ENCODE measurements at places on chromosomes 4 and X.

GRCh38 chr4:78749972-78750727 is 26.0 kb upstream of the BMP2K start:
- DNase-seq: peak; percentile 12

GRCh38 chr4:13615161-13615560 is 12.4 kb downstream of the BOD1L1 start:
- DNase-seq: no peak

- DNase-seq: no peak
Observed at GRCh38 chrX:115449742-115450141, 111.2 kb upstream of the PLS3 start.

DNA sequence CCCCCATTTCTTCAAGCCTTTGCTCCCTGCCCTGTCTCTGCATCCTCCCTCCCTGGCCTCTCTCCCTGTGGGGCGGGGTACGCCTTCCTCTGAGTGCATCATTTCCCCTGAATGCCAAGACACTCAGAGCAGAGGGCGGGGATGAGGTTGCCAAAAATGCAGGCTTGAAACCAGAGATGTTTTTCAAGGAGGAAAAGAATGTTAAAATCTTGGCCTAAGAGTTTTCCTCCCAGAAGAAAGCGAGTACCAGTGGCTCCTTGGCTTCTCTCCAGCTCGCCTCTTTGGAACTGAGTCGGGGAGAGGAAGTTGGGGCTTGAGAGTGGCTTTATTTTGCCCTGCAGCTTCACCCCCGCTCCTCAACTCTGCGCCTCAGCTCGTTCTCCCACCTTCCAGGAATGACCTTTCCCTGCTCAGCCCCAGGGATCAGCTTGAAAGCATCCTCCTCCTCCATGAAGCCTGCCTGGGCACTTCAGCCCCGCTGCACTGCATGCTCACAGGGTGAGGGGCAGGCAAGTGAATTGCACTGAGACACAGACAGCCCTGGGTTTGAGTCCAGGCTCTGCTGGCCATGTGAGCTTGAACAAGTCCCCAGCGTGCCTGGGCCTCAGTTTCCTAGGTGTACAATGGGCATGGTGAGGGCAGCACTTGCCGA is 57.5 kb upstream of the SORCS2 start:
- no peak for DNase-seq

- no peak for DNase-seq
Observed at GRCh38 chr4:75344915-75345314, 169.3 kb downstream of the RCHY1 start.

- DNase-seq: no peak
Observed at GRCh38 chrX:42505016-42505415, 272.9 kb downstream of the PPP1R2C start.

- DNase-seq: no peak
Observed at GRCh38 chr4:148330724-148331123, 111.5 kb downstream of the NR3C2 start.

GRCh38 chrX:65586491-65586890 is 51.9 kb upstream of the LAS1L start:
- no peak for DNase-seq

DNA sequence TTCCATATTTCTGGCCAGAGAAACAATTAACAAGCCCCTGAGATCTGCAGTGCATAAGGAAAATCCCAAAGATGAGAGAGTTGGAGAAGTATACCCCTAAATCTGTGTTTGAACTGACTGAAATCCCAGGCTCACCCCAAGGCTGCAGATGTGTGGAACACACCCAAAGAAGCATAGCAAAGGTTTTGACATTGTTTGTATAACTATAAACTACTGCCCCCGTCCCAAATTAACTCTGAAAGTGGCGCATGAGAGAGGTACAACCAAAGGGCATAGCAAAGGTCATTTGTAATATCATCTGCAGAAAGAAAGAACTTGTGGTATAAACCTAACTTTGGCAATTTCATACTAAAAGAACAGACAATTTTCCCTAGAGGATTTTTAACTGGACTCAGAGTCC is 157.9 kb downstream of the DCAF12L1 start:
- DNase-seq: no peak

- DNase-seq: no peak
Observed at GRCh38 chrX:22952010-22952409, 47.8 kb upstream of the DDX53 start.

DNA sequence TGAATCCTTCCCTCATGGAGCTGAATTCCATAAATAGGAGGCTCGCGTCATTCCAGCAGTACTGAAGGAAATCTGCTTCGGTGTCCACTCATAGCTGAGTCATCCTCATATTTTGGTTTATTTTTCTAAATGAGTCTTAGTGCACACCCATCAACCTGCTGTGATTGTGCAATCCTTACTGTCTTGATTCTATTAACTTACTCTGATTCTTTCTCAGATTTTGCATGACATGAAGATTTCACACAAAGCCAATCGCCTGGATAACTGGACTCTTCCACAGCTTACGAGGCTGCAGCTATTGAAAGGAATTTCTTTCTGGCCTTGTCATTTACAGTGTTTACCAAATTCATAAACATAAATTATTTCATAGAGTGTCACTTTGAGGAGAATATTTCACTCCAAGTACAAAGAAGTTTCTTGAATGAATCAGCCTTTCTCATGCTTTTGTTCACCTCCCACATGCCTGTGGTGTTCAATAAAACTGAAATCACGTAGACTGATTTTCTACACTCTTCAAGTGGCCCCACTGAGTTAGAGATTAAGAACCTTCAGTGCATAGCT is 207.6 kb upstream of the SLITRK2 start:
- no peak for DNase-seq

GRCh38 chr4:131370846-131371245 is 1778.2 kb upstream of the PCDH10 start:
- DNase-seq: no peak

Data from hippocampal formation (tissue), 2 donors.